ENCODE measurements at places on chromosomes 2 and 18.

DNA sequence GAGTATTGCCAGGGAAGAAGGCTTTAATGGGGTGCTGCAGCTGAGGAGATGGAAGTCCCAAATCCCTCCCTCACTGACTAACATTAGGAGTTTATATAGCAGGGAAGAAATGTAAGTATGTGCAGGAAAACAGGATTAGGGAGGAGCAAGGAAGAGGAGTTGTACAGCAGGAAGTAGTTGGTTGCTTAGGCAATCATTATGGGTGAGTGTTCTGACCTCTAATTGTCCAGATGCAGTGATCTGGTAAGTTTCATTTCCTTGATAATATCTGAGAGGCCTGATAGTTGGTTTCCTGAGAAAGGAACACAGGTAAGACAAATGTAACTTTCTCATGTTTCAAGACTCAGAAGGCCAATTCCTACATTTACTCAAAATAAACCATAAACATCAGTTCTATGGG is 331.9 kb upstream of the GULP1 start:
- DNase-seq: no peak

- no peak for DNase-seq
Observed at GRCh38 chr2:16470936-16471490, 194.6 kb downstream of the CYRIA start.

- DNase-seq: peak; percentile 47
Observed at GRCh38 chr2:39913648-39914461, 134.8 kb upstream of the THUMPD2 start.

DNA sequence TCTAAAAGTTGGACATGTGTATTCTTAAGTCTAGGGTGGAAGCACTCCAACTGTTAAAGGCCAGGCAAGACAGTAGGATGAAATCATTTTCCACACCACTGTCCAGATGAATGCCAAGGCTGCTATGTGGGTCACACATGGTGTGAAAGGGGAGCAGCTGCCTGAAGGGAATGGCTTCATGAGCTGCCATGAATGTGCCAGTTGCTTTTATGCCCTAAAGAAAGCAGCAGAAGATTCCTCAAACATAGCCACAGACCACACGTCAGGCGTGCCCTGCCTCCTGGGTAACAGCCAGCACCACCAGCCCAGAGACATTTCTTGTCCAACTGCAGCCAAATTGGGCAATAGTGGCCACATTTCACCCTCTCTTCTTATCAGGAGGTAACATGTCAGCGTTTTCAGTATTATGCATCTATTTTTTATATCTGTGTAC is 130.2 kb downstream of the MTCL1 start:
- DNase-seq: no peak

DNA sequence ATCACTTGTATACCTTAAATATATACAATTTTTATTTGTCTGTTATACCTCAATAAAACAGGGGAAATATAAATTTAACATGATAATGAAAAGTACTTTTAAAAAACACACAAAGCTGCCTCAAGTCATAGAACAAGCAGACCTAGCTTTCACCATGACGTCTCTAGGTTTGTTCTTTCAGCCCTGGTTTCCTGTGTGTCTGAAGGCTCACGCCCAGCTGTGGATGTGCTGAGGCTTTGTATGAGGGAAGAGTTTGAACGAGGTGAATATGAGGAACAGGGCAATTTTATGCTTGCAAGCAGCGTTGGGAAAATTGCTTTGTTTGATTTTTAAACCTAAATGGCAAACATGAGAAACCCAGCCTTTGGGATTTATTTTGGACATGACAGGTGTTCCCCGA is 15.3 kb downstream of the SH3RF3 start:
- no peak for DNase-seq

GRCh38 chr2:113172721-113173541 is 840 bp upstream of the PSD4 start:
- DNase-seq: no peak

GRCh38 chr18:7017013-7017412 is 100.6 kb downstream of the LAMA1 start:
- DNase-seq: no peak

GRCh38 chr2:207123335-207123744 is 42.4 kb downstream of the KLF7 start:
- no peak for DNase-seq

- peak; percentile 23 for DNase-seq
Observed at GRCh38 chr2:225041207-225041850, 939 bp downstream of the DOCK10 start.

- no peak for DNase-seq
Observed at GRCh38 chr2:197431858-197432257, 3.0 kb downstream of the SF3B1 start.

DNA sequence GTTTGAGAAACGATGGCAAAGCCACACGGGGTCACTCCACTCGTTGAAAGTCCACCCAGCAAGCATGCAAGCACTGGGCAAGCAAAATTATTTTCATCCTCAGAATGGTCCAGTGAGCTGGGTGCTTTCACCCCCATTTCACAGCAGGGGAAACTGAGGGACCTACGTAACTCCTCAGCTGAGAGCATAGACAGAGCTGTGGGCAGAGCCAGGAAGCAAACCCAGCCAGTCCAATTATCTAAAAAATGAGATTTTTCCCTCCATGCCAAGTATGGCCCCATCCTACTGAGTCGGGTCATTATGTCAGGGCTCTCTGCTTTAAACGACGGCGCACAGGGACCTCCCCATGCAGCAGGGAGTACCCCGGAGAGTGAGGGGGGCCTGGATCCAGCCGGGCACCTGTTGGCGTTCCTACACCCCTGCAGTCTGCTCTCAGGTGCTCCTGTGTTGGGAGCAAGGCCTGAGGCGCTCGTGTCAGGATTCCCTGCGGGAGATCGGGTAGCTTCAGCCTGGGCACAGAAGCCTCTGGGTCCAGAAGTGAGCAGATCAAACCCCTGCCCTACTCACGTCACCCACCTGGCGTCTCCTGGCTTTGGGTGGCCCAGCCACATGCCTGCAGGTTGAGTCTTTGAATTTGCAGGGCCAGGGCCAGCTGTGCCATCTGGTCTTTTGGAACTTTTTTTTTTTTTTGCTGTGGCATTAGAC is 17.3 kb downstream of the TWIST2 start:
- no peak for DNase-seq

DNA sequence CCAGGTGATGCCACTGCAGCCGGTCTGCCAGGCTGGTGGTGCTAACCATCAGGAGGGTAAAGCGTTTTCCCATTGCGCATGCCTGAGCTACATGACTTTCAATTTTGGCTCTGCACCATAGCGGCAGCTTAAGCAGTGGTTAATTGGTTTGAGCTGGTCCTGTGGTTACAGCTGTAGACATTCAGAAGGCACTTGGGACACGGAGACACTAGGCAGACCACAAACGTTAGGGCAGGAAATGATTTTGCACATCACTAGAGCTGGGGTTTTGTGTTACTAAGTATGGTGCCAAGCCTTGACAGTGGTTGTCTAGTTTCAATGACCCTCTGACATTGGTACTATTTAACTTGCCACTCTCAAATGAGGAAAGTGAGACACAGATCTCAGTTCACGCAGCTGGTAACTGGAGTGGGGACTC is 28.9 kb upstream of the CNOT11 start:
- DNase-seq: no peak

DNA sequence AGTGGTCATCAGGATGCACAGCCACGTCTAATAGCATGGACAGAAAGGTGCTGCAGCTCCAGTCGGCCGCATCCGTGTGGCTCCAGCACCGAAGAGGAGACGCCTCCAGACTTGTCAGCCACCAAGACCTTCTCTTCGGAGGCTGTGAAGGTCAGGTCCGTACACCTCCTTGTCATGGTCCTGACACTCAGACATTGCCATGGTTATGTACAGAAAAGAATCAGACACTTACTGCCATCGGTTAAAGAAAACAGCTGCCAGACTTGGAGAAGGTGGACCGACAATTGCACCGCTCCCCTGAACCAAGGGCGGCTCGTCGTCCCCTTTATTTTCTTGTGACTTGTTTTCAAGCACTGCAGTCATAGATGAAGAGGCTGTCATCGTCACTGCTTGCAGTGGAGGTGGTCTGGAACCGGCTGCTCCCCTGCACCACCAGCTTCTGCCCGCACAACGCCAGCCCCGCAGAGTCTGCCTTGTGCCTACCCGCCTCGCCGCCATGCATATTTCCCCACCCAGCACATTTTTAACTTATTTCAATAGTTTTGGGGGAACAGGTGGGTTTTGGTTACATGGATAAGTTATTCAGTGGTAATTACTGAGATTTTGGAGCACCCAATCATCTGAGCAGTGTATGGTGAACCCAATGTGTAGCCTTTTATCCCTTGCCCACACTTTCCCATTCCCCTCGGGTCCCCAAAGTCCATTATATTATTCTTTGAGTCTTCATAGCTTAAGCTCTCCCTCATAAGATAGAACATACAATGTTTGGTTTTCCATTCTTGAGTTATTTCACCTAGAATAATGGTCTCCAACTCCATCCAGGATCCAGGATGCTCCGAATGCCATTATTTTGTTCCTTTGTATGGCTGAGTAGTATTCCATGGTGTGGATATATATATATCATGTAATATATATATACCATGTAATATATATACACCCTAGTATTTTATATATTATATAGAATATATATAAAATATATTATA is 18.1 kb downstream of the FBXO48 start:
- no peak for DNase-seq

- no peak for DNase-seq
Observed at GRCh38 chr2:192313773-192314172, 119.0 kb upstream of the TMEFF2 start.

DNA sequence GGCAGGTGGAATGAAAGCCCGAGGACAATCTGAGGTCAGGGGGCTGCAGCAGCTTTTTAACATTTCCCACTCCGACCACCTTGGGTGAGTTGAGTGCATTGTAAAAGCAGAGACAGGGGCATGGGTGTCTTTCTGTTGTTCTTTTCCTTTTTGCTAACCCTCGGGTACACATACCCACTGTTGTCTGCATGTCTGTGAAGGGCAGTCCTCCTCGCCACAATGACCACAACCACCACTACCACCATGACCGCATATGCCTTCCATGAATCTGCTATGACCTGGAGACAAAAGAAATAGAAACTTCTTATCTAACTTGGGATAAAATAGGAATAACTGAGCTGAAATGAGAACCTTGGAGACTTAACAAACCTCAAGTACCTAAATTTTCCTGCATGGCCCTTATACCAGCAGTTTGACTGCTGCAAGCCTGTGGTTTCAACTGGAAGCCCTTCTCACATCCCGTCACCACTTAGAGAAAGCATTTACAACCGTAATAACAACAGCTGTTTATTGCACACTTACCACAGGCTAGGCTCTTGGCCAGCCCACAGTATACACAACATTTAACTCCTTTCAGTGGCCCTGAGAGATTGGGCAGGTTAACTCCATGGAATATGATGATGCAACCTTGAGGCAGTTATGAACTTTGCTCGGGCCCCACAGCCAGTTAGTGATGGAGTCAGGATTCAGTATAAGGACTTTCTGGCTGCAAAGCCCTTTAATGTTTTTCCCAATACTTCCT is 80.3 kb downstream of the GYPC start:
- DNase-seq: no peak

DNA sequence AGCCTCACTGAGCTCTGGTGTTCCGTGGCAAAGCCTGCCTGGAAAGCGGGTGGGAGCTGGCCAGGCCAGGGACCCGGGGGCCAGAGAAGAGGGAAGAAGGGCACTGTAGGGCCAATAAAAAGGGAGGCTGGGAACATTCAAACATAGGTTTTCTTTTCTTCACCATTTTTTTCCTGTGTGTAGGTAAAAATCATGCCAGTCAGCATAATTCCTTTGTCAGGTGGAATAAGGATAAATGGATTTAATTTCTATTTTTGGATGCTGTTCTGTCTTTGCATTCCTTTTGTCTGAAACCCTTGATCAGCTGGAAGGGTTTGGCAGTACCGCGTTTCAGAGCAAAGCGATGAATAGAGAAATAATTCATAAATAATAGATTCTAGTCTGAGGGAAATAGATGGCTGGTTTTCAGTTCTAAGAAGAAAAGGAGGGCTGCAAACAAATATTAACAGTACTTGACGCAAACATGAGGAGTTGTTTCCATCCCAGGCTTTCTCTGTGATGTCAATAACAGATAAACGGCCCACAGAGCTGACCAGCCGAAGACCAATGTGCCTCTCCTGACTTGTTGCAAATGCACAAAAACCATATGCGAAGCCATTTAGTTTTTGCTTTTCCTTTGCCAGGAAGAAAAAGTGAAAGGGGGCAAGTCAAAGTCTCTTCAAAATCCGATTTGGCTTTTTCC is 384.4 kb downstream of the TSN start:
- no peak for DNase-seq

GRCh38 chr18:60372596-60372995 is at the start of gene MC4R:
MC4R (minus strand) TSS chr18:60372775; CDS start chr18:60372349, 426 bp downstream.
- peak; percentile 86 for DNase-seq

- no peak for DNase-seq
Observed at GRCh38 chr2:176639016-176639343, 369.7 kb downstream of the MTX2 start.

Data from D341Med (cell line).